ENCODE measurements at places on chromosomes 1 and 21.

- no peak for DNase-seq
These were observed 21.5 kb downstream of the STPG1 start for GRCh38 chr1:24391882-24392603.

DNA sequence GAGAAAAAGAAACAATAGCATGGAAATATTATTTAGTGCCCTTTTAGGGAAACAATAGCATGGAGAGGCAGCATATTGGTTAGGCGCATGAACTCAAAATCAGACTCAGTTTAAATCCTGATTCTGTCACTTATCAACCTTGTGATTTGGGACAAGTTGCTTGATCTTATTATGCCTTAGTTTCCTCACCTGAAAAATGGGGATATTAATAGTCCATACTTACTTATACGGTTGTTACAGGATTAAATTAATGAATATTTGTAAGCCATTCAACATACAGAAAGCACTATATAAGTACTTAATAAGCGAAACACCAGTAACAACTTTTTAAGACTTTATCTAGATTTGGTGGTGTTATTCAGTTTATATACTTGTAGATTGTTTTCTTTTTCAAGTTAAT is 1.2 kb downstream of the TSEN15 start:
- no peak for DNase-seq

- DNase-seq: no peak
These were observed 1.5 kb upstream of the PALMD start for GRCh38 chr1:99644279-99645004.

- no peak for DNase-seq
These were observed 64.0 kb downstream of the ABCA4 start for GRCh38 chr1:94056996-94057395.

GRCh38 chr1:225476538-225476988 is 48.7 kb upstream of the LBR start:
- peak; percentile 55 for DNase-seq

DNA sequence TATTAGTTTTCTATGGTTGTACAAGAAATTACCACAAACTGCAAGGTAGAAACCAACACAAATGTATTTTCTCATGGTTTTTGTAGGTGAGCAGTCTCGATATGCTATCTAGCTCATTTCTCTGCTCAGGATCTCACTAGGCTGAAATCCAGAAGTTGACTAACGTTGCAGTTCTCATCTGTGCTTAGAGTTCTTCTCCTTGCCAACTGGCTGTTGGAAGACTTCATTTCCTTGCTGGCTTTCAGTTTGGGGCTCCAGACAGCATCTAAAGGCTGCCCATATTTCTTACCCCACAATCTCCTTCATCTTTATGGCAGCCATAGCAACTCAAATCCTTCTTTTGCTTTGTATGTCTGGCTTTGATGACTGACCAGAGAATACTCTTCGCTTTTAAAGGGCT is 362.6 kb upstream of the ADGRL4 start:
- DNase-seq: no peak

GRCh38 chr1:246193537-246193936 is 313.5 kb downstream of the SMYD3 start:
- no peak for DNase-seq

GRCh38 chr1:89999628-90000027 is 4.7 kb downstream of the ZNF326 start:
- no peak for DNase-seq

DNA sequence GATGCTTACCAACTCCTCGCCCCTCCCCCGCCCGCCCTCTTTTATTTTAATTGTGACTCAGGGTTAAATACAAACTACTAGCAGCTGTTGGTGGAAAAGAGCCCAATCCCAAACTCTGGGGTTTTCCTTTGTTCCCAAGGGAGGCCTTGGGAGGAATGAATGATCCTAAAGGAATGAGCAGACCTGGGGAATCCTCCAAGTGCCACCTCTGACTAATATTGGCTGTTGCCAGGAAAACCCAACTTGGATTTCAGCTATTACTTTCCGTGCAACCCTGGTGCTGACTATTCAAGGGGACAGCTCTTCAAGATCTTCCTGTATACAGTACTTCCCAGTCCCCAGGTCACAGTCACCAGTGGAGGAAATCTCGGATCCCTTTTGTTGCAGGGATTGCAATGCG is 1.3 kb upstream of the S100A10 start:
- peak; percentile 84 for DNase-seq

GRCh38 chr1:240644732-240645131 is 32.8 kb upstream of the GREM2 start:
- DNase-seq: no peak

DNA sequence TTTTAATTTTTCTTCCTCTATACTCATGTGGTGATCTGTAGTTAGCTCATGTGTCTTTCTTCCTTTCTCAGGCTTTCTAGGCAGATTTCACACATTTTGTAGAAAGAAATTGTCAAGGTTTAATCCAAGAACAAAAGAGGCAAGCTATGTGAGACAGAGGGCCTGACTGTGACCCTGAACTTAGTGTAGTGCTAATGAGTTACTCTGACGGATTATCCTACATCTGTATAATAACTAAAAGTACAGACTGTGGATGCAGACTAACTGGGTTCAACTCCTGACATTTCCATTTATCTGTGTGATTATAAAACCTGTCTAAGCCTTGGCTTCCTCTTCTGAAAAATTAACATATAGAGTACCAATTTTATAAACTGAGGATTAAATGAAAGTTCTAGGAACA is 40.7 kb downstream of the MIGA1 start:
- DNase-seq: no peak

DNA sequence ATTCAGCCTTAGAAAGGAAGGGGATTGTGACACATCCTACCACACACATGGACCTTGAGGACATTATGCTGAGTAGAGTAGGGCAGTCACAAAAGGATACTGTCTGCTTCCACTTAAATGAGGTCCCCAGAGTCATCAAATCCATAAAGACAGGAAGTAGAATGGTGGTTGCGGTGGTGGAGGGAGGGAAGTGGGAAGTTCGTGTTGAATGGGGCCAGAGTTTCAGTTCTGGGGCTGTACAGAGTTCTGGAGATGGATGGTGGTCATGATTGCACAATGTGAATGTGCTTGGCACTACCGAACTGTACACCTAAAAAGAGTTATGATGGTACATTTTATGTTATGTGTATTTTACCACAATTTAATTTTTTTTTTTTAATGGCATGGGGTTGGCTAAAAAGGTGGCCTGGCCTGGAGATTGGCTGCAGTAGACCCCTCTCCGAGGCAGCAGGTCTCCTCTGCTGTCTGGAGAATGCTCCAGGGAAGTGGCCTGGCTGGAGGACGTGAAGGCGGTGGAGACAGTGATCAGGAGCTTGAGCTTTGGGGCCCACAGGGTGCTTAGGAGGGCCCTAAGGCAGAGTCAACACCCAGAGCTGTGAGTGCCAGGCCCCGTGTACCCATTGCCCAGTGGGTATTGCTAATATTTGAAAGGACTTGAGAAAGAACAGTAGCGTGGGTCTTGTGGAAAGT is 30.4 kb downstream of the IFNGR2 start:
- no peak for DNase-seq

DNA sequence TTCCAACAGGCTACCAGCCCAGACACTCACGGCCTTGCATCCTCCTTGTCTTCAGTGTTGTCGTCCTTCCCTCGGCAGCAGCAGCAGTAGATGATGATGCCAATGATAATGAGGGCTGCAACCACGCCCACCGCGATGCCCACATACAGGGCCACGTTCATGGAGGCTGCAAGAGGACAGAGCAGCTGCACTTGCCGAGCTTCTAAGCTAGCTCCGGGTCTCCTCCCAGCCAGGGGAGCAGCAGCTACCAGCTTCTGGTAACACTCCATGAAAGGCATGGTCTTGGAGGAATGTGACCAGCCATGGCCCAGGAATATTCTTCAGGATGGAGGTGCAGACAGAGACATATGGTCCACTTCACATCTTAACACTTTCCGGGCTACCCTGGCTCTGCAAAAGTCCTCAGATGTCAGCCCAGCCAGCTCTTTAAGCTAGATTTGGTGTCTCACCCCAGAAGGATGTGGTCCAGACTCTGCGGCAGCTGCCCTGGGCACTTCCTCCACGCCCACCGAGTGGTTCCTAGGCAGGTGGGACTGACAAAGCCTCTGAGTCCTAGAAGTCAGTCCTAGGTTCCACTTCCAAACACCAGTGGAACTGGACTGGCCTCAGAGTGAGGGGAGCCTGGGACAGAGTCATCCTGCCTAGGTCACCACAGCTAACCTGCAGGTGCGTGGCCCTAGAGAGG is 35.1 kb downstream of the GPA33 start:
- no peak for DNase-seq

GRCh38 chr1:84603941-84604830 is 29.9 kb upstream of the CTBS start:
- peak; percentile 79 for DNase-seq

GRCh38 chr1:234884701-234885100 is 243.9 kb downstream of the TOMM20 start:
- no peak for DNase-seq

DNA sequence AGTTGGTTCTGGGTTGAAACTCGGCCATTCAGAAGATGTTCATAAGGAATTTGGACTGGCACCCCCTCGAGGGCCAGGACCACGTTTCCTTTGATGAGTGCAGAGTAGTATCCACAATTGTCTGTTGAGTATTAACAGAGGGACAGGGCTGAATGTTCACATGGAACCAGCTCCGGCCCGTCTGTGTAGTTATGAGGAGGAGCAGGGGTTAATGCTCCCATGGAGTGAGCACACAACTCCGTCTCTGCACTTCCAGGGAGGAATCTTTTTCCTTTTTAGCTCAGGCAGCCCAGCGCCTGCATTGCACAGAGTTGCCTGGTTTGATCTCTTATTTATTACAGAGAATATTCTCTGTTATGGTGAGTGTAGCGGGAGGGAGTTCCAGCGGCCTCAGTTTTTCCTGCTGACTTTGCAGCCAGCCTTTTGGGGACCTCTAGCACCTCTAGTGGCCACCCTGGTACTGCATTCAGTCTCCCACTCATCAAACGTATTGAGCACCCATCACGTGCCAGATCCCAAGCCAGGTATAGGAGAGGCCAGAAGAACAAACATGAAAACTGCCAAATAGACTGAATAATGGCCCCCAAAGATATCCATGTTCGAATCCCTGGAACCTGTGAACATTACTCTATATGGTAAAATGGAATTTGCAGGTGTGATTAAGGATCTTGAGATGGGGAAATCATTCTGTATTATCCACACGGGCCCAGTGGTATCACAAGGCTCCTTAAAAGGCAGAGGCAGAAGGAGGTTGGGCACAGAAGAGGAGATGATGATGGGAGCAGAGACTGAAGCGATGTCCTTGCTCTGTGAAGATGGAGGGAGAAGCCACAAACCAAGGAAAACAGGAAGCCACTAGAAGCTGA is 167.7 kb upstream of the CSF3R start:
- no peak for DNase-seq

- no peak for DNase-seq
These were observed 1.8 kb upstream of the C1orf74 start for GRCh38 chr1:209786146-209786545.

DNA sequence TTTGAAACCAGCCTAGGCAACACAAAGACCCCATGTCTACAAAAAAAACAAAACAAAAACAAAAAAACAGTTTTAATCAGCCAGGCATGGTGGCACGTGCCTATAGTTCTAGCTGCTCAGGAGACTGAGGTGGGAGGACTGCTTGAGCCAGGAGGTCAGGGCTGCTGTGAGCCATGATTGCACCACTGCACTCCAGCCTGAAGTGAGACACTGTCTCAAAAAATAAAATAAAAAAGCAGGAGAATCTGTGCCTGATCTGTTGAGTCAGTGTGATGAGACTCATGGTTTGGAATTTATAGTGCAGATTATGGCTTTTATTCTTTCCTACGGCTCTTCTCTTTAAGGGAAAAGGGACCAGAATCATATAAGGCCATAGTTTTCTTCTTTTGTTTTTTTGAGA is 16.5 kb downstream of the TRIT1 start:
- DNase-seq: no peak

DNA sequence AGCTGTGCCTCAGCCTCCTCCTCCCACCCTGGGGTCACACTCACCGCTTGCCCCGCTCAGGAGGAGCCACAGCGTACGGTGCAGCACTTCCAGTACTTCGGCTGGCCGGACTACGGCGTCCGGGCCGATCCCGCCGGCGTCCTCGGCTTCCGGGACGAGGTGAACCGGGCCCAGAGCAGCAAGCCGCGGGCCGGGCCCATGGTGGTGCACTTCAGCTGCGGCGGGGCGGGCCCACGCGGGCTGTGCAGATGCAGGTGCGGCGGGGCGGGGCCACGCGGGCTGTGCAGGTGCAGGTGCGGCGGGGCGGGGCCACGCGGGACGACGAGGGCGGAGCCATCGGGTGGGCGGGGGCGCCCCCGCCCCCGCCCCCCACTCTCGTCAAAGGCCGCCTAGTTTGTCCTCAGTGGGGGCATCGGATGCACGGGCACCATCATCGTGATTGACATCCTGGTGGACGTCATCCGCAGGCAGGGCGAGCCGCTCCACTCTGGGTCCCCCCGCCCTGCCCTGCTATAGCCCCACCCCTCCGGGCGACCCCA is 5.5 kb downstream of the RNF223 start:
- no peak for DNase-seq

DNA sequence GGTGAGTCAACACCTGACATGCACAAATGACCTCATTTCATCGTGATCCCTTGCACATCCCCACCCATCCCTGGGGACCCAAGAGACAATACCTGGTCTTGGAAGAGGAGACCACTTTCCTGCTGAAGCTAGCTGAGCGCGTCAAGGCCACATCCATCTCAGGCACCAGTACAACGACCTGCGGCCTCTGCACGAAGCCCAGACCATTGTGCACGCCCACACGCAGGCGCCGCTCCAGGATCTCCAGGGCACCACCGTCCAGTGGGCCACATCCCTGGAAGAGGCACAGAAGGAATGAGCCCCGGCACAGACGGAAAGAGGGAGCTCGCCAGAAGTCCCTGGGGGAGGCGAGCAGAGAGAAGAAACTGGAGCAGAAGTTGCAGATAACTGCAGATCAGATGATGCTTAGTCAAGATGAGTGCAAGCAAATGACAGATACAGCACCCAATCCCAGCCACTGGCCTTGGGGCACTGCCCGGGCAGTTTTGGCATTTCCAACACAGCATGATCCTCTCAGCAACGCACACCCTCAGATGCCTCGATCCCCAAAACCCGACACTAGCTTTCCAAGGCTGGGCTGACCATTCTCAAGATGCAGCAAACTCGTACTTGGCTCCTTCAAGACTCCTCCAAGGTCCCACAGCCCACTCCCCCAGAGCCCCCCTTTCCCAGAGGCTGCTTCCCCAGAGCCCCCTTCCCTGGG is 44.1 kb downstream of the NPHP4 start:
- DNase-seq: peak; percentile 40

DNA sequence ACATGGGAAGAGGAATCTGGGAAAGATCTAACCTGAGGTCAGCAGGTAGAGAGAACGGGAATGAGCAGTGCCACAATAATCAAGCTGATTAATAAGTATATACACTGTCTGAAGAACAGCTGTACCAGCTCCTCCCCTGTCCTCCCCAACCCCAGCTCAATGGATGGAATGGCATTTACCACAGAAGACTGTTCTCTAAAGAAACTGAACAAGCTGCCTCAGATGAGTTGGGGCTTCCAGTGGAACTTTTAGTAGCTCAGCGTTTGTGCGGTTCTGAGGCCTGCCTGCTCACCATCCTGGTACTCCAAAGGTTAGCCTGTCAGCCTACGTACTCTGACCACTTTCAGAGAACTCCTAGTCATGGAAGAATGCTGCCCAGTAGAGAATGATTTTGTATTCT is 101.9 kb upstream of the LBR start:
- no peak for DNase-seq
